ENCODE measurements at places on chromosomes 1 and 21. TPM values are rescaled to one million over a fixed set of nuclear protein-coding genes. Genes with fewer than 3 reads are reported as not detected.
A peak's percentile ranks its signal among the peaks of the same experiment; 100 is the strongest.

GRCh38 chr1:29029667-29030066 lies 94.0 kb downstream of the TMEM200B start:
- H3K27me3 ChIP-seq = no peaks in the 10 kb centered on the region
- DNase-seq = no peak
- no peak overlapping the region for H3K27ac ChIP-seq
- H3K36me3 ChIP-seq = no peaks in the 10 kb centered on the region
- H3K4me3 ChIP-seq = no peak overlapping the region

DNA sequence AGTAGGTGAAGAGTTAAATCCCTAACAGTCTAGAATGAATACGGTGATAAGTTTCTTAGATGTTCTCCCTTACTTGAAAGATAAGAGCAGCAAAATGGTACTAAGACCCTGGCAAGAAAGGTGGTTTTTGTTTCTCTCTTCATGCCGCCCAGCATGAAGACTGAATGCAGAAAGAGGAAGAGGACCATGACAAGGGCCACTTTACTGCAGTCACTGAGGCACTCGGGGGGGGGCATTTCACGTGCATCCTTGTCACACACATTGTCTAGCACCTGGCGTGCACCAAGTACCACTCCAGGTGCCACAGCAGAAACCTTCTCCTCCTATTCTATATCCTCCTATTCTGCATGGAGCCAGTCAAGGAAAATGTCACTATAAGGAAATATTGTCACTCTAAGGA lies 222.0 kb downstream of the TOMM20 start:
- H3K36me3 ChIP-seq = no peaks in the 10 kb centered on the region
- H3K4me1 ChIP-seq = peaks cover 13% of the 10 kb centered on the region
- H3K27me3 ChIP-seq = no peaks in the 10 kb centered on the region
- DNase-seq = no peak

DNA sequence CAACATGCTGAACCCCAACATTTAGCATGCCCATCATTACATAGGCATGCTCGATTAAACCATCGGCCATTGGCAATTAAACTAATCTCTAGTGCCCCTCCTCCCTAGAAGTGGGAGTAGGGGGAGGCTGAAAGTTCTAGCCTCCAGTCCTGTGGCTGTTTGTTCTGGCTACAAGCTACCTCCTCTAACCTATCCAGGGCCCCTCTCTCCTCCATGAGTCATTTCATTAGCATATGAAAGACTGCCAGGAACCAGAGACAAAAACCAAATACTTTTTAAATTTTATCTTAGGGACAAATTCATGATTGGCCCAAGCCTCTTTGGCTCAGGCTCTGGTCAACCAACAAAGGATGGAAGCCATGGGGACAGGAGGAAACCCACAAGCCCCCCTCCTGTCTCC lies 231.1 kb downstream of the CACNA1E start:
- no peaks in the 10 kb centered on the region for H3K27me3 ChIP-seq
- H3K4me3 ChIP-seq = no peak overlapping the region
- no peaks in the 10 kb centered on the region for H3K36me3 ChIP-seq
- no peak overlapping the region for H3K27ac ChIP-seq

DNA sequence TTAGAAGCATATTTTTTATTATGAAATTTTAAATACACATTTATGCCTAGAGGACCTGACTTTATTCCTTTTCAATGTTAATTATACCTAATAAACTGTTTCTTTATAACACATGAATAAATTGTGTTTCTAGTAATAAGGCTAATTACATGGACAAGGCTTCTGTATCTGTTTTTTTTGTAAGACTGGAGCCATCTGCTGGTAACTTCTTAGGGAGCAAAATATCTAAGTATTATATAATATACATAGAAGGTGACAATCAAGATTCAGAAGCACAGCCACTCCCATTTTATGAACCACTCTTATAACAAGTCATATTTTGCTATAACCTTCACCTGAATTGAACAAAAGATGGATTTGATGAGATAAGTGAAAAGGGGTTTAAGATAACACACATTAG lies 84.2 kb downstream of the LBR start:
- H3K36me3 ChIP-seq = no peaks in the 10 kb centered on the region
- 0 out of 2 replicates have a peak, but pooled peaks cover 3% of the 10 kb centered on the region for H3K27me3 ChIP-seq
- DNase-seq = peak; percentile 24
- no peaks in the 10 kb centered on the region for H3K4me1 ChIP-seq
- no peak overlapping the region for H3K27ac ChIP-seq

- no peaks in the 10 kb centered on the region for H3K4me1 ChIP-seq
- DNase-seq = no peak
- H3K27me3 ChIP-seq = no peaks in the 10 kb centered on the region
- H3K27ac ChIP-seq = no peak overlapping the region
- no peak overlapping the region for H3K4me3 ChIP-seq
Measured at GRCh38 chr1:1114431-1114830, 1.5 kb downstream of the C1orf159 start.

GRCh38 chr1:49389699-49390098 lies 613.0 kb upstream of the BEND5 start:
- H3K4me3 ChIP-seq = no peak overlapping the region
- no peaks in the 10 kb centered on the region for H3K36me3 ChIP-seq
- no peak for DNase-seq
- H3K27ac ChIP-seq = no peak overlapping the region
- no peaks in the 10 kb centered on the region for H3K27me3 ChIP-seq
- no peaks in the 10 kb centered on the region for H3K4me1 ChIP-seq

GRCh38 chr1:162326559-162326958 lies 50.1 kb downstream of the SPATA46 start:
- no peaks in the 10 kb centered on the region for H3K27me3 ChIP-seq
- peak overlapping the region; percentile 50 for H3K27ac ChIP-seq
- H3K36me3 ChIP-seq = no peaks in the 10 kb centered on the region
- no peak for DNase-seq
- H3K4me3 ChIP-seq = no peak overlapping the region

GRCh38 chr1:204925701-204926100 lies 55.0 kb downstream of the NFASC start:
- H3K27me3 ChIP-seq = no peaks in the 10 kb centered on the region
- no peak overlapping the region for H3K4me3 ChIP-seq
- no peaks in the 10 kb centered on the region for H3K36me3 ChIP-seq
- H3K4me1 ChIP-seq = no peaks in the 10 kb centered on the region
- H3K27ac ChIP-seq = no peak overlapping the region
- no peak for DNase-seq

DNA sequence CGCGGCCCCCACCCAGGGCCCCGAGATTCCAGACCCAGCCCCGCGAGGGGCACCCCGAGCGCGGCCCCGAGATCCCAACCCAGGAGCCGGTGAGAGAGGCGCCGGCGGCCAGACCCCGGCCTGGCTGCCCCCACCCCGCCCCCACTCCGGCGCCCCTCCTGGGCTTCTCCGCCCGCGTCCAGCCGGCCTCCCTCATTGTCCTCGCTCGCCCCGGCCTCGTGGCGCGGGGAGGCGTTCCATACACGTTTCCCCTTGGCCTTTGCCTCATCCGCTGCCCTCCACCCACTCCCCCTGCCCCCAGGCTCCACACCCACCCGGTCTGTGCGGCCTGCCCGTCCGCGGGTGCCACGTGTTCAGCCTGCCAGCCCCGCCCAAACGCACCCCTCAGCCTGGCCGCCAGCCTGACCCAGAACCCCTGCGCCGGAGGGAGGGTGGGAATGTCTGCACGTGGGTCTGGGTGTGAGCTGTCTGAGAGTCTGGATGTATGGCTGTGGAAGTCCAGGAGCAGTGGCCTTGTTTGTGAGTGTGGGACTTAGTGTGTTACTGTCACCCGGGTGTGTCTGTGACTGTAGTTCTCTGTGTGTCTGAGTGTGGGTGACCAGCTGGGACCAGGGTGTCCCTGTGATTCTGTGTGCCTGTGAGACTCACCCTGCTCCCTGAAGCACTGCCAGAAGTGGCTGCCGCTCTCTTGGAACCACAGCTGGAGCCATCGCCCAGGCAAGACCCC lies 681 bp downstream of the B4GALT2 start:
- peak; percentile 81 for DNase-seq
- H3K4me3 ChIP-seq = peak overlapping the region; percentile 79
- H3K4me1 ChIP-seq = peaks cover 28% of the 10 kb centered on the region
- peaks cover 10% of the 10 kb centered on the region for H3K36me3 ChIP-seq
- no peaks in the 10 kb centered on the region for H3K27me3 ChIP-seq
- H3K27ac ChIP-seq = peak overlapping the region; percentile 80

DNA sequence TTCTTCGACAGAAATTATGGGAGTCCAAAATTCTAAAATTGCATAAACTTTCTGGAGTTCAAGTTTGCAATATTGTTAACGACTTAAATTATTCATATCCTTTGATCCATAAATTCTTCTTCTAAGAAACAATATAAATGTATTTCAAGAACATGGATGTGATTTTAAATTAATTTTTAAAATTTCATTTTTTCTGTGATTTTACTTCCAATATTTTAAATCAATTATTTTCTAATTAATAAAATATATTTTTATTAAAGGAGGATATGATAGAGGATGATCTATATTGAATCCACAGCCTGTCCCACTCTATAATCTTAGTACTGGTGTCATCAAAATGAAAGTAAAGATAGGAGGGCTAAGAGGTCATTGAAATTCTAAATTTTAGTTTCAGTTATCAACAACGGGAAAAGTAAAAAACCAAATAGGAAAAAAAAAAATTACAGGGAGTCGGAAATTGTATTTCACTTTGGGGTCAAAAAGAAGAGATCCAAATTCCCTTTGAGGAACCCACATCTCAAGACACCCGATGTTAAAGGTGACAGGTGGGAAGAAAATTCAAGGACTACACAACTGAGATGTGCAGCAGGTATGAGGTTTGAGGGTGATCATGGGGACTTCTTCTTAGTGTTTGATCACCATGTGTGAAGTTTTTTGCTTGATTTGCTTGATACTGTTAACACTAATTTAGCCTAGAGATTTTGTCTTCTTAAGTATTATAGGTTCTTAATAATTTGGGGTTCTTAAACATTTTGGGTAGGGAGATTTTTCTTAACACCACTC lies 154.8 kb upstream of the RGS18 start:
- no peaks in the 10 kb centered on the region for H3K27me3 ChIP-seq
- no peaks in the 10 kb centered on the region for H3K4me1 ChIP-seq
- no peak overlapping the region for H3K4me3 ChIP-seq

DNA sequence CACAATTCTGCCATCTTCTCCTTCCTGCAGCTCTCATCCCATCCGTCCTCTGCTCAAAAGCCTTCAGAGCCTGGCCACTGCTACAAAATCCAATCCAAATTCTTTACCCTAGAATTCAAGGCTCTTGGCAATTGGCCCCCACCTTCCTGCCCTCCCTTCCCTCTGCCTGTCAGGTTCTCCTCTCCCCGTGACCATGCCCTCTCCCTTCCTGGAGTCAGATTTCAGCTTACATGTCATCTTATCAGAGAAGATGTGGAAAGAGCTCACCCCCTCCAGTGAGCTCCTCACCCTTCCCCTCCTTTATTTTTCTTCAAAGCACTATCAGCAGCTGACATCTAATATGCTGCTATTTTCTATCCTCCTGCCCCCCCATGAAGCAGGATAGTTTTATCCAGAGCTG lies 86.9 kb downstream of the GRIK3 start:
- no peaks in the 10 kb centered on the region for H3K4me1 ChIP-seq
- no peaks in the 10 kb centered on the region for H3K27me3 ChIP-seq
- no peak overlapping the region for H3K4me3 ChIP-seq
- H3K36me3 ChIP-seq = no peaks in the 10 kb centered on the region

- no peak for DNase-seq
- H3K27me3 ChIP-seq = 0 out of 2 replicates have a peak, but pooled peaks cover 5% of the 10 kb centered on the region
- H3K4me1 ChIP-seq = no peaks in the 10 kb centered on the region
- no peak overlapping the region for H3K27ac ChIP-seq
- H3K4me3 ChIP-seq = no peak overlapping the region
Measured at GRCh38 chr21:45797338-45797737, 153.8 kb downstream of the PCBP3 start.

DNA sequence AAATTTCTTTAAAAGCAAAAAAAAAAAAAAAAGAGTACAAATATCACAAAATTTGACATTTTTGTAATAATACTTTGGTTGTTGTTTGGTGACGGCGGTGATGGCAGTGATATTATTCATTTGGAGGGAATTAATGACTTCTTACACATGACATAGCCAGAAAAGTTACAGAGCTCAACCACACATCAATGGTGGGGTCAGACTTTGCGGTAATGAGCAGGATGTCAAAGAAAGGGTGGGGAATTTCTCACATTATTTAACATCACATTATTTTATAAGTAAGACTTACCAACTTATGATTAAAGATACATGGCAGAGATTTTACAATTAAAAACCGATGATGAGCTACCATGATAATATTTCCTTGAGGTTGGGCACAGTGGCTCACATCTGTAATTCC lies 248.2 kb downstream of the RERE start:
- no peaks in the 10 kb centered on the region for H3K36me3 ChIP-seq
- H3K4me3 ChIP-seq = no peak overlapping the region
- no peak for DNase-seq
- no peak overlapping the region for H3K27ac ChIP-seq
- peaks cover 17% of the 10 kb centered on the region for H3K4me1 ChIP-seq

DNA sequence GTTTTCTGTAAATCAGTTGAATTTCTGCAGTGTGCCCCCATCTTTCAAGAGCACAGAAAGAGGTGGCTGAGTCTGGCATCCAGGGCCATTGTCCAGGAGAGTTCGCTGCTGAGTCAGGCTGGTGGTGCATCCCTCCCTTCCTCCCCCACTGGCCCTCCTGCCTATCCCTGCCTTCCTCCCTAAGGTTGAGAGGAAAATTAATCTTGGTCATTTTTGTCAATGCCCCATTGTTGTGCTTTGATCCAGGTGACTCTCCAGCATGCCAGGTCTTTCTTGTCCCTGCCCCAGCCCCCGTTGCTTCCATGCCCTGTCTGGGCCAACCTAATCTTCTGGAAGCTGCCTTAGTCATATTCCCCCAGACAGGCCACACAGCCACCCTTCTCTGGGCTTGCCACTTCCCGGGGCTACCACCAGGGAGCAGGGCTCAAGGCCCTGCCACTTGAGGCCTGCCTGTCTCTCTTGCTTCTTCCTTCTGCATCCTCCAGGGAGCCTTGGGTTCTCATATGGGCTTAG lies 26.6 kb downstream of the PROK1 start:
- H3K4me1 ChIP-seq = peaks cover 18% of the 10 kb centered on the region
- no peak for DNase-seq
- no peak overlapping the region for H3K4me3 ChIP-seq
- no peaks in the 10 kb centered on the region for H3K36me3 ChIP-seq

- no peaks in the 10 kb centered on the region for H3K27me3 ChIP-seq
- peak; percentile 36 for DNase-seq
- no peak overlapping the region for H3K27ac ChIP-seq
- H3K4me3 ChIP-seq = no peak overlapping the region
- H3K36me3 ChIP-seq = no peaks in the 10 kb centered on the region
Measured at GRCh38 chr1:171345536-171345935, 31.6 kb downstream of the FMO4 start.

DNA sequence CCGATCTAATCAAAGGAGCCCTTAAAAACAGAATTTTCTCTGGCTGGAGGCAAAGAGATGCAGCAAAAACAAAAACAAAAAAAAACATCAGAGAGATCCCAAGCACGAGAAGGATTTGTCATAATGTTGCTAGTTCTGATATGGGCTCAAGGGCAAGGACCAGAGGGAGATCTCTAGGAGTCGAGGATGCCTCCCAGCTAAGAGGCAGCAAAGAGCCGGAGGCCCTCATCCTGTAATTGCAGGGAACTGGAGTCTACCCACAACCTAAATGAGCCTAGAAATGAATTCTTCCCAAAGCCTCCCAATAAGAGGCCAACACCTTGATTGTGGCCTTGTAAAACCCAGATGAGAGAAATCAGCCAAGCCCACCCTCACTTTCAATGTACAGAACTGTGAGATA lies 12.0 kb downstream of the GNG12 start:
- H3K4me3 ChIP-seq = no peak overlapping the region
- no peak overlapping the region for H3K27ac ChIP-seq
- DNase-seq = no peak
- H3K4me1 ChIP-seq = peaks cover 34% of the 10 kb centered on the region

DCST1 gene
- total RNA-seq = not detected
